ENCODE measurements at places on chromosomes 2 and 18.

DNA sequence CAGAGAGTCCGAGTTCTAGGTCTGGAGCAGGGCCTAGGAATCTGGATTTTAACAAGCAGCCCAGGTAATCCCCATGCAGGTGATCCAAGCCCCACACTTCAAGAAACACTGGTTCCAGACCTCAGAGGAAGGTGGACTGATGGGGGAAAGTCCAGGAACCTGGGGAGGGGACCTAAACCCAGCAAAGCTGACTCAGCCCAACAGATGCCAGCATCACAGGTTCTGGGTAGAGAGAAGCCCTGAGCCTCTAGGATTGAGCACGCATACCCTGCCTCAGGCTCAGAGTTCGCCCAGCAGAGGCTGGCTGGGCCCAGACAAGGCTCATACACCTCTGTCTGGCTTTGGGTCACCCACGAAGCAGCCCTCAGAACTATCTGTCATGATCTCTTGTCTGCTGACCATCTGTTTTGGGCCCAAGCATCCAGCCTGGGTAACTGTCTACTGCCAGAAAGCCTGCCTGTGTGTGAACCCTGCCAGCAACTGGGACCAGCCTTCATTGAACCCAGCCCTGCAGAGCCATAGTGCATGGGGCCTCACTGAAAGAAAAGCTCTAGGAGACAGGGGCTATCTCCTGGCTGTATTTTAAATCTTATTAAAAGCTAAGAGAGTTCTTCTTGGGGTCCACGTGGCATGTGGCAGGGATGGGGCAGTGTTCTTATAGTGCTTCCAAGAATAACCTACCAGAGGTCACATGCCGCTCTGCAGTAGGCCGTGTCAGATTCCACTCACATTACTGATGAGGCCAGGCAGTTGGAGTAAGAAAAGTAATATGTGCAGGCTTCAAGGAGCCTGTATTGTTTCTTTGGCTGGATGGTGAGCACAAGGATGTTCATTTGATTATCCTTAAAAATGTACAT lies 7.4 kb downstream of the TMEM127 start:
- DNase-seq, result no peak

DNA sequence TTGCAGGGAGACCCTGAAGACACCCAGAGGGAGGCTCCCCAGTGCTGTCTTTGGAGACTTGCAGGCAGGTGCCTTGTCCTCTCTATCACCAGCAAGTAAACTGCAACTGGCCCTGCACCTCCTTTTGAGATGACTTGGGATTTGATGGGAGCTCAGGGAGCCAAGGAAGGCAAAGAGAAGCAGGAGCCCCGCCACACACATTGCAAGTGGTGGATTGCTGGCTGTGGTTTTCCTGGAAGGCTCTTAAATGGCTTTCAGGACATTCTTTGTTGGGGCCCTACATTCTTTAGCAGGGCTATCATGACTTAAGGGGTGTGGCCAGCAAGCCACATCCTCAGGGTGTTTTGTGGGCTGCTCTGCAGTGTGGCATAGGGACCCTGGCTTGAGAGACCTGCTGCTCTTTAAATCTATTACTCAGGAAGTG lies 39.9 kb upstream of the CDC42EP3 start:
- DNase-seq, result no peak

DNA sequence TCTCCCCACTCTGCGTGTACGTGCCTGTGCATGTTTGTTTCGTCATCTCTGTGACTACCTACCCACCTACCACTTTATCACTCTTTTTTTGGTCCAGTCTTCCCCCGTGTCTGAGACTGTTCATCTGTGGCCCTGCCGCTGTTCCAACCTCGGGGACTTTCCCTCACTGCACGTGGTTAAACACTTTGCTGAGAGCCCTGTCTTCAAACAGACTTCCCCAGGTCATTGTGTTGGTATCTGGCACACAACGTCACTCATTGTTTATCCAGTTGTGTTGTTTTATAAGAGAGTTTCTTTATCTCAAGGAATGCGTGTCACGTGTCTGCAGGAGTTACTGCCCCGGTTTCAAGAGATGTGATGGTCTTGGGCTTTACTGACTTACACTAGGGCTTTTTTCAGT lies 262.0 kb upstream of the RASGRP3 start:
- DNase-seq, result no peak

DNA sequence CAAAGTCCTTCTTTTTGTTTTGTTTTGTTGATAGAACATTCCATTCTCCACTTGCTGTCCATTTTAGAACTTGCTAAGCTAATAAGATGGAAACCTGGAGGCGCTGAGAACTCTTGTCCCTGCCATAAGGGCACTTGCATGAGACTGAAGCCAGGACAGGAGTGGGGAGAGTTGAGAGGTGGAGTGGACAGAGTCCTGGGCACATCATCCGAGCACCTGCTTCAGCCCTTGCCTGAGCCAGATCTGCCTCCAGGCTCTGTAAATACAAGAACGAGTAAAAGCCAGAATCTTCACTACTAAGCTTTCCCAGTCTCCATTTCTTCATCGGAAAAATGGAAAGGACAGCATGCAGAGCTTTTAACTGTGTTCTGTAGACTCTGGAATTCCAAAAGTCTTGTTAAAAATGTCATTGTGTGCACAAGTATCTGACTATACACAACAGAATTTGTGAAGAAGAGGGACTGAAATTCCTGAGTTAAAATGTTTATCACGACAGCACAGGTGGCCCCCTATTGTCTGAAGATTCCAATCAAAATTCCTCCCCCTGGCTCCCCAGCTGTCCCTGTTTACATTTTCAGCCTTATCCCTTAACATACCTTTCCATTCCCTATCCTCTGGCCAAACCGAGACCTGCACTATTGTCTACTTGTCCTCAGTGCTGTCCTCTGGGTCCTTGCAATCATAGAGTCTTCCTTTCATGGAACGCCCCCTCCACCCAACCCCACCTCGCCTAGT lies 498.2 kb upstream of the TNP1 start:
- no peak for DNase-seq

- DNase-seq, result no peak
Observed at GRCh38 chr18:61749031-61749430, 143.8 kb downstream of the RNF152 start.

GRCh38 chr2:131488306-131489205 lies 3.6 kb downstream of the MZT2A start:
- DNase-seq, result no peak

DNA sequence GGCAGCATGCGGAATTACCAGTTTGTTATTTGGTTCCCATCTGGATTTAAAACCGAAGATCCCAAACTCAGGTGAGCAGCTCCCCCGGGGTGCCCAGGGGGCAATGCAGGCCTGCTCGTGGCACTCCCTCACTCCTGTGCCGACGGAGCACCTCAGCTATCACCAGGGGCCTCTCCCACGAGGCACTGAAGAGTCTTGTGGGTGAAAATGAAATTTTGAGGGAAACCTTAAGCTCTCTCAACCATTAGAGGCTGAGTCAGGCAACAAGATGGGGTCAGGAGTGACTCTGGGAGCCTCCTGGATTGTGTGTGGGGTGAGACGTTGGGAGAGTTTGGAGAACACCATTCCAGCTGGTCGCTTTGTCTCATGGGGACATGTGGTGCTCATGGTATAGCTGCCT lies 189.0 kb downstream of the PRKCE start:
- DNase-seq, result no peak

GRCh38 chr2:97673915-97674283 lies 4.4 kb downstream of the C2orf92 start:
- DNase-seq, result no peak

GRCh38 chr18:23587220-23587642 lies 925 bp upstream of the NPC1 start:
- DNase-seq, result no peak

DNA sequence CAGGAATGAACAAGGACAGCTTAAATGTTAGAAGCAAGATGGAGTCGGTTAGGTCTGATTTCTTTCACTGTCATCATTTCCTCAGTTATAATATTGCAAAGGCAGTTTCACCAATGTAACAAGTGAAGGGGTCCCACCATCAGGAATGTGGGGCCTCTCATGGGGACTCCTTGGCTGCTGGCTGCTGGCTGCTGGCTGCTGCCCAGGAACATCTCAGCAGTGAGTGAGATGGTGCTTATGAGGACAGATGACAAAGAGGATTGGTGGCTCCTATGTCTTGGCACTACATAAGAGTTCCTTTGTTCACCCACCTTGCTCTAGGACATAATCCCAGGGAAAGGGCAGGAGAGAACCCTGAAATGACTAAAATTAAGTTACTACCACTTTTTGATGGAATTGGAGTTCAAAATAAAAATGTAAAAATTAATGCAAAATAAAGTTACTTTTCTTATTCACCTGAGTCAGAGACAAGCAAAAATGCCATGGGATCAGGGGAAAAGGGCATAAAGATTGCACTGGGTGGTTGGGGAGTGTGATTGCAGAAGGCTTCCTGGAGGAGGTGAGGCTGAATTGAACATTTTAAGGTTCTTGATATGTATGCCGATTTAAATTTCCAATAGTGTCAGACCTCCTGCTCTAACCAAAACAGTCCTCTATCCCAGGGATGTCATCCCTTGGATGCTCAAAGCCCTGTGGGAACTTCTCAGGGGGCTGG lies 23.4 kb downstream of the TMEM177 start:
- no peak for DNase-seq

DNA sequence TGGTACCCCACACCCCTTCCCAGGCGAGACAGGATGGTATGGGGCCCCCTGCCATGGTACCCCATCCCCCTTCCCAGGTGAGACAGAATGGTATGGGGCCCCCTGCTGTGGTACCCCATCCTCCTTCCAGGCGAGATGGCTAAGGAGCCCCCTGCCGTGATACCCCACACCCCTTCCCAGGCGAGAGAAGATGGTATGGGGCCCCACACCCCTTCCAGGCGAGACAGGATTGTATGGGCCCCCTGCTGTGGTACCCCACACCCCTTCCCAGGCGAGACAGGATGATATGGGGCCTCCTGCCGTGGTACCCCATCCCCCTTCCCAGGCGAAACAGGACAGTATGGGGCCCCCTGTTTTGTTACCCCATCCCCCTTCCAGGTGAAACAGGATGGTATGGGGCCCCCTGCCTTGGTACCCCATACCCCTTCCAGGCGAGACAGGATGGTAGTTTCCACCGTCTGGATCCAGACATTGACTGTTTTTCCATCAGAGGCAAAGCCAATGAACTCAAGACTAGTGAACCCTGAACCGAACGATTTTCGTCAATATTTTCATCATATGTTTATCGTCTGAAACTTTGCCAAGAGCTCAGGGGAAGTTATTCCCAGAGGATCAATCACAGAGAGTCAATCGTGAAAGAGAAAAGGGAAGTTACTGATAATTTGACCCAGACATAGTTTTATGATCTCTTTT lies 75.0 kb downstream of the MYCN start:
- no peak for DNase-seq

DNA sequence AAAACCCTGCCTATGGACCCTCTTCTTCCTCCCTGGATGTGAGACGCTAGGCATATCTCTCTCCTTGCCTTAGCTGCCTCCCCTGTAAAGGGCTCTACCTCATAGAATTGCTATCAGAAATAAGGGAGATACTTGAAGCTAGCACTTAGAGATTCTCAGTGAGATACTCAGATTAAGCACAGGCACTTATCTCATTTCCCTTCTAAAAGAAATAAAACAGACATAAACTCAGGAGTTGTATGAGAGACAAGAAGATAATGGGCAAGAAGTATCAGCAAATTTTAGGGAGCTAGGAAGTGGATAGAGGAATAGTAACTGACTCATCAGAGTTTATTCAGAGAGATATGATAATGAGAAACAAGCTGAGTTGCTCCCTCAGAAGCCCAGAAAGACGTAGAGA lies 131.0 kb downstream of the SP3 start:
- no peak for DNase-seq

GRCh38 chr2:145815933-145816332 lies 1296.0 kb upstream of the ZEB2 start:
- no peak for DNase-seq
